NCI-H82 (cell line): ENCODE measurements at places on chromosomes 1 and 21.
A peak's percentile ranks its signal among the peaks of the same experiment; 100 is the strongest.

GRCh38 chr1:63924600-63924999, 150.8 kb downstream of the ROR1 start:
- DNase-seq = no peak

DNA sequence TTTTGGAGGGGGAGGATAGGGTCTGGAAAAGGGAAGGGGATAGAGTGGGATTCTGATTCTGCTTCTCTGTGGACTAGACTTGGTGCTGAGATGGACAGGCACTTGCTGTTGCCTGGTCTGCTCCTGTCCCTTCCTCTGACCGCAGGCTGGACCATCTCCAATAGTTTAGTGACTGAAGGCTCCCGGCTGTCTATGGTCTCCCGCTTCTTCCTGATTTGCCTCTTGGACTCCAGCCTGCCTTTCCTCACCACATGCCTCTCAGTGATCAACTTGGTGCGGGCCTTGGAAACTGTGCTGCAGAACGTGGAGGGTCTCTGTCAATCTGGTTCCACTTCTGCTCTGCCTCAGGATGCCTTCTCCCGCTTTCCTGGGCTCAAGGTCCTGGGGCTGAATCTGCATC, 6.3 kb upstream of the ZSCAN20 start:
- no peak for DNase-seq

- no peak for DNase-seq
These were observed 41.3 kb upstream of the SLC19A2 start for GRCh38 chr1:169527001-169527400.

- peak; percentile 61 for DNase-seq
These were observed 24.2 kb downstream of the PCAT6 start for GRCh38 chr1:202834771-202835547.

- DNase-seq = no peak
These were observed 59.3 kb downstream of the NKAIN1 start for GRCh38 chr1:31180338-31180737.
